ENCODE measurements at places on chromosomes 2 and 18.
A peak's percentile ranks its signal among the peaks of the same experiment; 100 is the strongest.

DNA sequence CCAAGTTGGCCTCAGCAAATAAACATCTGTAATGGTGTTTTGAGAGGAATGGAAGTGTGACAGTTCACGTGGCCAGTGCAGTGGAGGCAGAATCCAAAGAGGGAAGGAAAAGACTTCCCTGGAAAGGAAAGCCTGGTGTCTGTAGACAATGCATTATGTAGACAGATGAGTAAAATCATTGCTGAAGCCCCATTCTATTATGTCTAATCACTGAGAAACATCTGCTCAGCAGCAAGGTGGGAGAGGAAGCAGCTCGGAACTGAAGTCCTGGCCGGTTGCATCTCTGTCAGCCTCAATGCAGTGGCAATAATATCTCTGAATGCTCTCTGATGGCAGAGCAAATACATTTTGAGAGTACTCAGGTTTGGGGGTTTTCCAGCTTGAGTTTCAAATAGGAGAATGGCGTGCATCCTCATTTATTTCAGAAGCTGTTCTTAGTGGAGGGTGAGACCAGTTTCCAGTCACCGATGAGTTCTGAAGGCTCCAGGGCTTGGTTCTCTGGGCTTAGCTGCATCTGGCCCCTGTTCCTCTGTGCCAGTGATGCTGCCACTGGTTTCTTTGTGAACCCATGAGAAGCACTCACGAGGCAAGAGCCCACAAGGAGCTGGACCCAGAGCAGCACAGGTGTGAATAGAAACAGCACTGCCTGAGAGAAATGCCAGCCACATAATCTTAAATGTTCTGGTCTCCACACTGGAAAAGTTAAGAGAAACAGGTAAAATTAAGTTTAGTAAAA lies 63.3 kb downstream of the RPIA start:
- DNase-seq = no peak

DNA sequence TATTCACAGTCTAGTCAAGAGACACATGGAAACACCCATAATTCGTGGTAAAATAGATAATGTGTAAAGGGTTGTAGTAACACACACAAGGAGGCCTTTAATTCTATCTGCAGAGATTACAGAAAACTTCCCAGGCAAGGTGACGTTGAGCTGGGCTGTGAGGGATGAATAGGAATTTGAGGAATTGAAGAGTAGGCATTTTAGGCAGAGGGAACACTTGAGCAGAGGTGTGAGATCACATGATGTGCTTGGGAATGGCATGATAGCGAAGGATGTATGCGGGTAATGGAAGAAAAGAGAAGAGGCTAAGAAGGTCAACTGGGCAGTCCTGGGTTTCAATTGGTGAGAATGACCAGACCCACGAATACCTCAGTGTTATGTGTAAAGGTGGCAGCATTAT lies 20.2 kb downstream of the DRC1 start:
- DNase-seq = no peak

- DNase-seq = no peak
Observed at GRCh38 chr2:213232649-213233437, 51.4 kb upstream of the SPAG16 start.

- DNase-seq = no peak
Observed at GRCh38 chr2:174166261-174166660, 82.1 kb downstream of the OLA1 start.

DNA sequence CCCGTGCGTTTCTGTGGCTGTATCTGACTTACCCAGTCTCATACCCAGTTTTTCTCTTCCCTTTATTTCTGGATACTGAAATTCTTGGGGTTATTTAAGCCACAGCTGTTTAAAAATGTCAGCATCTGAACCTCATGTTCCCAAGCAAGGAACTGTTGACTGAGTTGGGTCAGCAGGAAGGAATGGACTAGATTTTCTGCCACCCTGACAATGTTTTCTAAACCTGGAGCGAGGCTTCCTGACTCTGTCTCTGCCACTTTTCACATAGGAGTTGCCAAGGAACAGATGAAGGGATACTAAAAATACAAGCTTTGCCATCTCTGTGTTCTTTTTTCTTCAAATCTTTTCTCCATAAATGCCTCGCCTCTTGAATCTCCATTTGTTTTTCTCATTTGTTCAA lies 29.0 kb upstream of the SCYGR1 start:
- no peak for DNase-seq

DNA sequence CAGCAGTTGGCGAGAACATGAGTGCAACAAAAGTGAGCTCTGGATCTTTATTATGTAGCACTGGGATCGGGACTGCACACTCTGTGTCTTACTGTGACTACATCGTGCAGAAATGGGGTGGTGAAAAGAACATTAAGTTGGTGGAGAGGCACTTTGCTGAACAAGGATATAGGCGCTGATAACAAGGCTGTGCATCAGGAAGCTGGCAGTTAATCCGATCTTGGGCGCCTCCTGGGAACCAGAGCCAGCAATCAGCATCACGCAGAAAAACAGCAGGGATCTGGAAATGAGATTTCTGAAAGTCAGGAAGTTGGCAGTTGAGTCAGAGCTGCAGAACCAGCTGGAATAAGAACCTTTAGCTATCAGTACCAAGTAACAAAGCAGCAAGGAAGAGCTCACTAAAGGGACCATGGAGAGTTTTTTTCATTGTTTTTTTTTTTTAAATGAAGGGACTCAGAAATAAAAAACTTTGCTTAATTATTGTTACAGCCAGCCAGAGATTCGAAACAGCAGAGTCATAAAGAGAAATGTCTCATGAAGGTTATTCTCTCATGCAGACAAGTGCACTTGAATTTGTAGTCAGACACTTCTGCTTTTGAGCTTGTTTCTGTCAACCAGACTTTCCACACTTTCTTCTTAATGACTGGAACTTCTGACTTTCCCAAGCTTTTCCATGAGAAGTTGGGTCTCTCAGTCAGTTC lies 22.8 kb upstream of the MYO3B start:
- DNase-seq = no peak

GRCh38 chr2:178917555-178917954 lies 110.3 kb upstream of the TTN start:
- no peak for DNase-seq

- DNase-seq = no peak
Observed at GRCh38 chr2:106953236-106953635, 67.3 kb upstream of the ST6GAL2 start.

- peak; percentile 67 for DNase-seq
Observed at GRCh38 chr2:135530313-135531230, at the start of gene ZRANB3. Gene ZRANB3, minus strand, starts transcription at chr2:135531218.

- DNase-seq = no peak
Observed at GRCh38 chr18:79684787-79685186, 5.2 kb downstream of the CTDP1 start.

- no peak for DNase-seq
Observed at GRCh38 chr2:10132596-10132995, 10.1 kb downstream of the RRM2 start.

DNA sequence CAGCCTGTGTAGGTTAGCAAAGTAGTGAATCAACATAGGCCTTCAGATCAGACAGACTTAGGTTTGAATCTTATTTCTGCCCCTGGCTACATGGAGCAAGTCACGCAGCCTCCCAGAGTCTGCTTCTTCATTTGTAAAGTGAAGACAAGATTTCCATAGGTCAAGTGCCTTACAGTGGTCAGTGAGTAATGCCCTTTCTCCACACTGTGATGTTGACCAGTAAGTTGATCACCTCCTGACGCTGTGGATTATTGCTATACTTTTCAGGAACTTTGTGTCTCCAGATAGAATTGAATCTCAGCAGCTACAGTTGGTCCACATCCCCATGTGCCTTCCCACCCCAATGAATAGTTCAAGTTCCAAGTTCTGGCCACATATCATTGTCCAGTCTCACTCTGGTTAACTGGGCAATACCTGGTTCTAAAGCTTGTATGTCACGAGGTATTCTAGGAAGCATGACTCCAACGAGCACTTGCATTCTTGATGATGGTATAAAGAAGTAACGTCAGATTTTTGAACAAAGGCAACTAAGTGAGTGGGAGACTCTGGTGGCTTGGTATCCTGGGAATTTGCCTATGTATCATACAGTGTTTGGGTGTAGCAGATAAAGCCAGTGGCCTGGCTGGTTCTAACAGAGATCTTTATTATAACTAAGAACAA lies 2.1 kb upstream of the CLIP4 start:
- DNase-seq = no peak

GRCh38 chr2:214533541-214533940 lies 122.7 kb downstream of the VWC2L start:
- no peak for DNase-seq

DNA sequence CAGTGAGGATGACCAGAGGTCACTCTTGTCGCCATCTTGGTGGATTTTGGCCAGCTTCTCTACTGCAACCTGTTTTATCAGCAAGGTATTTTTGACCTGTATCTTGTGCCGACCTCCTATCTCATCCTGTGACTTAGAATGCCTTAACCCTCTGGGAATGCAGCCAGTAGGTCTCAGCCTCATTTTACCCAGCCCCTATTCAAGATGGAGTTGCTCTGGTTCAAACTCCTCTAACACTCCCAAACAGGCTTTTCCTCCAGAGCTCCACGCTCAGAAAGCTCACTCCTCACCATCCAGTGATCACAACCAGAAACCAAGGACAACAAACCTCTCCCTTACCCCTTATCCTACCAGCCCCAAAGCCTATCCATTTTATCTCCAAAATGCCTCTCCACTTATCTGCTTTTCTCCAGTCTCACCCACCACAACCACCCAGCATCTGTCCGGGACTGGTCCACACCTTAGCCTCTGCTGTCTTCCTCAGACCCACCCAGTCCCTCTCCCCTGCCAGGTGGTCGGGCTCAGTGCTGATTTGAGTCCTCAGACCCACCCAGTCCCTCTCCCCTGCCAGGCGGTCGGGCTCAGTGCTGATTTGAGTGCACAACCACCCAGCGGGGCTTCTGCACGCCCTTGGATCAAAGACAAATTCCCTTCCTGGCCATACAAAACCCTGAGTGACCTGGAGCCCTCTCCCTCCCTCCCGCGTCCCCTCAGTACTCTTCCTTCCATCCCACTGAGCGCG lies 11.7 kb upstream of the SMAD7 start:
- DNase-seq = no peak

DNA sequence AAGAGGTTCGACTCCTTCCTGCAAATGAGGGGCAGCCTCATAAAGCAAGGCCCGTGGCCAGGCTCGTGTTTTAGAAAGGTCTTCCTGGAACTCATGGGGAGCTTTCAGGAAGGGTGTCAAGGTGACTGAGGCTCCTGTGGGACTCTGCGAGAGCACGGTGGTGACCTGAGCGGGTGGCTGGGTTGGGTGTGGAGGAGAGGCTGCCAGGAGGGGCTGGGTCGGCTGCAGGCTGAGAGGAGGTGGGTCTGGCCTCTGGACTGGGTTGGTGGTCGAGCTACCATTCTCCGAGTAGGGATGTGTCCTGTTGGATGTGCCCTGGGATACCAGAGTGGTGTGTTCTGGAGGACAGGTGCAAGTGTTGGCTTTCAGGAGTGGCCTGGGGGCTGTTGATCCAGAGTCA lies 86.4 kb downstream of the DGKD start:
- DNase-seq = no peak

GRCh38 chr2:7119132-7119835 lies 202.1 kb downstream of the RNF144A start:
- no peak for DNase-seq

DNA sequence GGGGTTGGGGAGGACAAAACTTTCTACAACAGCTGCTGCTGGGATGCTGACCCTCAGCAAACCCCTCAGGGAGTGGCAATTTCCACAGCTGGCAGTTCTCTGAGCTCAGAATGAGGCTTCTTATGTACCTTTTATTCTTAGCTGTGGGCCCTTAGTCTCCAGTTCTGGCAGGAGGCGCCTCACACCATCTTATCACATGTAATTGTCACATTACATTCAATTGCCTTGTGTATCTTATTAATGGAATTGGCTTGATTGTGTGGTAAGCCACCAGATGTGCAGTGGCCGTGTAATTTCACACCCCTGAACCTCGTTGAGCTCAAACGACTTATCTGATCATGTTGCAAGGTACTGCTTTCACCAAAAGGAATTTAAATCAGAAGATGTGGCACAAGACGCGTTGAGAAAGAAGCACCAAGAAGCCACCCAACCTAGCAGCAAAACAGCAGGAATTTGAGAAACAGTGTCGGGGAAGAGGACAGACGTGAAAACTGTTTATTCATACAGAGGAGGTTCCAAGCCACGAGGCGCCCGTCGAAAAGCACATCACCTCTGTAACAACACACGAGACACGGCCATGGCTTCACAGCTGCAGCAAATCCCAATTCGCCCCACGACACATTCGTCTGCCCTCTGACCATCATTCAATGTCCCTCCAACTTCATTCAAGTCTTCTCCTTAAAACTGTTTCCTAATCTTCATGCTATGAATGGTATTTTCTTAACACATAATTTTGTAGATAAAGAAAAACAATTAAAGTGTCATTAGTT lies 53.6 kb upstream of the LPIN2 start:
- DNase-seq = no peak

GRCh38 chr2:171492664-171493063 lies 29.6 kb upstream of the CYBRD1 start:
- no peak for DNase-seq

GRCh38 chr2:102843764-102844443 lies 82.1 kb downstream of the TMEM182 start:
- no peak for DNase-seq

GRCh38 chr2:149573760-149574159 lies 13.8 kb downstream of the MMADHC start:
- DNase-seq = no peak

GRCh38 chr18:58229162-58229561 lies 185.1 kb downstream of the NEDD4L start:
- DNase-seq = no peak

DNA sequence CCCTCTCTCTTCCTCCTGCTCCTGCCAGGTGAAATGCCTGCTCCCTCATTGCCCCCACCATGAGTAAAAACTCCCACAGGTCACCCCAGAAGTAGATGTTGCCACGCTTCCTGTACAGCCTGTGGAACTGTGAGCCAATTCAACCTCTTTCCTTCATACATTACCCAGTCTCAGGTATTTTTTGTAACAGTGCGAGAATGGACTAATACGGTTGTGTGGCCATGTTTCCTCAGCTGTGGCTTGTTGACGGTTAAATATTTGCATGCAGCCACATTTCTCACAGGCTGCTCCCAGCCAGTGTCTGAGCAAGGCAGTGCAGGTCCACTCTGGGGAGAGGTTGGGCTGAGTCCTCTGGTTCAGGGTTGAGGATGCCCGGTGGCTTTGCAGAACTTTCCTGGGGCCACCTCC lies 27.8 kb upstream of the COPS8 start:
- no peak for DNase-seq

- no peak for DNase-seq
Observed at GRCh38 chr2:98498703-98499440, 54.2 kb downstream of the INPP4A start.

DNA sequence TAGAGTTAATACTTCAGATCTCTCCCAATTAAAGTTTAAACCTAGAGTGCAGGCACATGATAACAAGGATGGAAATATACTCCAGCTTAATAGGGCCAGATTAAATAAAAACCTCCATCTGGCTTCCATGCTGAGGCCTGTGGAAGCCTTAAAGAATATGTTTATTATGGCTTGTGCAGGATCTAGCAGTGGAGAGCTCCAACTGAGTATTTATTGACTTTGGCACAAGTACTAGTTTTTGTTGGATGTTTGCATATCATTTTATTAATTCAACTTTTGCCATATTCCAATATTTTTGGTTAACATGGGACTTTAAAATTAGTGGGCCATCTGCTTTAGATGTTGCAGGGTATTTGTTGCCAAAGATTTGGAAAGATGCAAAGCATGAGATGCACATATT lies 860.4 kb upstream of the SOX11 start:
- DNase-seq = no peak
